ENCODE measurements at places on chromosomes 12 and 14.

DNA sequence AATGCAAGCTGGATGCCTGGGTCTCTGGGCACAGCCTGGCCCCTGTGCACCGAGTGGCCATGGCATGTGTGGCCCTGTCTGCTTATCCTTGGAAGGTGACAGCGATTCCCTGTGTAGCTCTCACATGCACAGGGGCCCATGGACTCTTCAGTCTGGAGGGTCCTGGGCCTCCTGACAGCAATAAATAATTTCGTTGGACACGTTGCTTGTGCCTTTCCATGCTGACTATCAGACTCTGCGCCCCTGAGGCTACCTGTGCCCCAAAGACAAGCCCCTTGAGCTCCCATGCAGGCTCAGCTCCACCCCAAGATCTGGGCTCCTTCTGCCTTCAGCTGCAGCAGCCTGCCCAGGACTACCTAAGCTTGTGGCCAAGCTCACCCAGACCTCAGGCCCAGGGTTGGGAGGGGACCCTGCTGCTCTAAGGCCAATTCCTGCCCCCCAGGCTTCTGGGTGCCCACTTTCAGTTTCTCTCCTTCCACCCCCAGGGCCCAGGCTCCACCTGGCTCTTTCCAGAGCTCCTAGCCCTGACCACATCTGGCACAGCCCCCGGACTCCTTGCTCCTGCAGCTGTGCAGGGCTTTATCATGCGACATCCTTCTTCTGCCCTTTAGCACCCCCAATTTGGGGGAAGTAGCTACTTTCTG, 11.8 kb downstream of the SERPINA3 start:
- no peak for DNase-seq

GRCh38 chr12:107645630-107646333, 39.8 kb upstream of the PWP1 start:
- no peak for DNase-seq

DNA sequence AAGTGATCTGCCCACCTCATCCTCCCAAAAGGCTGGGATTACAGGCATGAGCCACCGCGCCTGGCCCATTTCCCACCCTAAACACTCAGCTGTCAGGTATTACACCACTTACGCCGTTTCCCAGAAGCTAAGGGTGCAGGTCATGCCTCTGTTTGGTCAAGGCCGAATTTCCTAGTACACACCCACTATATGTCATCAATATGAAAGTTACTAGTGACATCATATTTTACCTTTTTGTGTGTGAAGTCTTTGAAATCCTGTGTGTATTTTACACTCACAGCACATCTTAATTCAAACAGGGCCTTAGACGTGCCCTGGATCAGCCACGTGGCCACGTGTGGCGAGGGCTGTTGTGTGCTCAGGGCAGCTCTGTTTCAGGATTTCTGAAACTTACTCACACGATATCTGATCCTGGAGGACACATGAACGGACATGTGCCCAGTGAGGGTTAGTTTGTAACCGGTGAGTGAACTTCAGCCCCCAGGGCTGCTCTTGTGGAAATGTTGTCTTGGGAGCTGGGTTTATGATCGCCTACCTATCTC, 51.8 kb downstream of the GLT1D1 start:
- DNase-seq = no peak

DNA sequence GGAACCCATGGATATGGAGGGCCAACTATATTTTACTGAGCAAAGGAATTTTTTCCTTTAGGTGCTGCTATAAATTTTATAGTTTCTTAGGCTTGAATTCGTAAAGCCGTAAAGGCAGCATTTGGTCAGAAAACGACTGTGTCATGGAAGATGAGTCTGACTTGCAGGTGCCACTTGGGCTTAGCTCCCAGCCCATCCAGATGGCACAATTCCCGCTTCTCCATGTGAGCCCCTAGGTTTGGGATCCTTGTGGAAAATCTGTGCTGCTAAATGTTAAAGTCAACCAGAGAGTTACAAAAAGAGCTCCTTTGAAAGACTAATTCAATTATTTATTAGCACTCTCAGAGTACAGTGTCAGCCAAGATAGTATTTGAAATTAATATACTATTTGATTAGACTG, 120.1 kb upstream of the NPAS3 start:
- DNase-seq = no peak

DNA sequence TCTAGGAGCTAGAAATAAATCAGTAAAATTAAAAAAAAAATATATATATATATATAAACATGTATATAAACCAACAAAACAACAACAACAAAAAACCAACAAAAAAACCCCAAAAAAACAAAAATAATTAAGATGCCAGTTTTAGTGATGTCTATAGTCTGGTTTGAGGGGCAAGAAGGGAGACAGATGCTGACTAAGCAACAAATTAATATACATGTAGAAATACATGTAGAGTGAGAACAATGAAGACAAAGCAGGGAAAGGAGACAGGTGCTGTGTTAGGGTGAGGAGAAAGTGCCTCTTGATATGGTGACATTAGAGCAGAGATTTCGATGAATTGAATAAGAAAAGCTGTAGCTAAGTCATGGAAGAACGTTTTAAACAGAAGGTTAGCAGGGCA, 477.9 kb downstream of the APAF1 start:
- no peak for DNase-seq

- no peak for DNase-seq
These were observed 26.8 kb downstream of the AMN start for GRCh38 chr14:102949062-102949800.
